ENCODE measurements at places on chromosomes 4 and X.
A peak's percentile ranks its signal among the peaks of the same experiment; 100 is the strongest.

DNA sequence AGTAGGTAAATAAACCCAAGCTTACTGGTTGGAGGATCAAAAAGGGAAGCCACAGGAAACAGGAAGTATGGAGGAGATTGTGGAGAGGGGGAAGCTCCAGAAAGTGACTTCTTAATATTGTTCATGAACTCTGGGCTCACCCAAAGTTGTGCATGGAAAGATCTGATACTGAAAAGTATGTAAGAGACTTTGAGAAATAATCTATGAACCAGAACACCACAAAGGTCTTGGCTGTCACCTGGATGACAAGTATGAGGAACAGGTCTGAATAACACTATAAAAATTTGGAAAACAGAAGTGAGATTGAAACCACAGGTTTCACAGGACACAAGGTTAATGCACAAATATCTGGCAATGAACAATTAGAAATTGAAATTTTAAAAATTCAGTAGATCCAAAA lies 567.4 kb downstream of the INPP4B start:
- no peak for DNase-seq

DNA sequence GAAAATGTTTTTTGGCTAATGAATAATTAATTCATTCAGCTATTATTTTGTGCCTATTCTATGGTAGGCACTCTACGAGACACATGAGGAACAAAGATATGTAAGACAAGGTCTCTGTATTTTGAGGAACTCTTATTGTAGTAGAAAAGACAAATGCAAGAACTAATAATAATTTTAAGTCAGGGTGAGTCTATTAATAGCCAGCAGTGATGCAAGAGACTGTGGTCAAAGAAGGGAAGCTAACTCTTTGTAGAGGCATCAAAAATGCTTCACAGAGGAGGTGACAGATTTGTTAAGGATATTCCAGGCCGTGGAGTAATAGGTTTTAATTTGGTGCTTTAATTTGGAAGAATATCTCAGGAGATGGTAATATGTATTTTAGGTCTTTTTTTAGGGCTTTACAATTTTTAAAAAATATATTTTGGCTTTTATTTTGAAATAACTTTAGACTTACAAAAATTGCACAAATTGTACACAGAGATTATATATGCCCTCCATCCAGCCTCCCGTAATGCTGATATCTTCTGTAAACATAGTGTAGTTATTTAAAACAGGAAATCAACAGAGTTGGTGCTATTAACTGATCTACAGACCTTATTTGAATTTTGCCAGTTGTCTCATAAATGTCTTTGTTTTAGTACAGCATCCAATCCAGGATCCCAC lies 48.1 kb downstream of the DCLK2 start:
- no peak for DNase-seq

GRCh38 chrX:13151828-13152517 lies 107.6 kb upstream of the FAM9C start:
- DNase-seq, result no peak

- DNase-seq, result no peak
Observed at GRCh38 chrX:151896734-151897474, 15.8 kb upstream of the MAGEA4 start.

- no peak for DNase-seq
Observed at GRCh38 chr4:20809812-20810211, 109.6 kb downstream of the PACRGL start.

- no peak for DNase-seq
Observed at GRCh38 chrX:1521459-1521956, 15.5 kb downstream of the P2RY8 start.

GRCh38 chr4:122205687-122206086 lies 53.6 kb downstream of the BLTP1 start:
- DNase-seq, result no peak

GRCh38 chr4:108777388-108777787 lies 14.5 kb upstream of the ETNPPL start:
- no peak for DNase-seq

- no peak for DNase-seq
Observed at GRCh38 chr4:85854546-85854945, 379.6 kb downstream of the ARHGAP24 start.

GRCh38 chrX:20362268-20363267 lies 95.9 kb upstream of the RPS6KA3 start:
- DNase-seq, result peak; percentile 3

DNA sequence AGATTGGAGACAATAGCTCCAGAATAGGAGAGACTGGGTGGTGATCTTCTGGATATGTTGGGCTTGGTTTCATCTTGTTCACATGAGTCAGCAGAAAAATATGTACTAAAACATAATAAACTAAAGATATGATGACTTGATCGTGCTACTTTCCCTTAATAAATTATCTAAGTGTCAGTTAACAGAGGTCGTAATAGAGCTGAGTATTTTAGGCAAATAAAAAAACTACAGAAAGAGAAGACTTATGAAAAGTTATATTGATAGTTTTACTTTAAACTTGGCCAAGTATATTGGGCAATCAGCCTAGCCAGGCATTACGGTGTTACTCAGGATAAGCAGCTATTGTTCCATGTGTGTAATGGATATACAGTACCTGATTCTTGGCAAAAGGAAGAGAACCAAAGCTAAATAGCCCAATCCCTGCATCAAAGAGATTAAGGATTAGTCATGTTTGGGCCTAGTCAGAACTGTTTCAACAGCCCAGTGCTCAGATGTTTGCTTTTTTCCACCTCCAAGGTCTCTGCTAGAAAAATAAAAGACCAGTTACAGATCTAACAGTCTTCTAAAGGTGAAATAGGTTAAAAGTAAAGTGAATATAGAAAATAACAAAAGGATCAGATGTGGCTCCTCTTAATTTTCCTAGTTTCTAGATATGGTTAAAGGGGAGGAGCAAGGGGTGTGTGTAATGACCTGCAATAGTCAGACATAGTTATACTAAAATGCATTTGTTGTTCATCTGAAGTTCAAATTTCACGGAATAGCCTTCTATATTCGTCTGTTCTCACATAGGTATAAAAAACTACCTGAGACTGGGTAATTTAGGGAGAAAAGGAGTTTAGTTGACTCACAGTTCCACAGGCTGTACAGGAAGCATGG lies 262.6 kb downstream of the ADGRL3 start:
- DNase-seq, result no peak

DNA sequence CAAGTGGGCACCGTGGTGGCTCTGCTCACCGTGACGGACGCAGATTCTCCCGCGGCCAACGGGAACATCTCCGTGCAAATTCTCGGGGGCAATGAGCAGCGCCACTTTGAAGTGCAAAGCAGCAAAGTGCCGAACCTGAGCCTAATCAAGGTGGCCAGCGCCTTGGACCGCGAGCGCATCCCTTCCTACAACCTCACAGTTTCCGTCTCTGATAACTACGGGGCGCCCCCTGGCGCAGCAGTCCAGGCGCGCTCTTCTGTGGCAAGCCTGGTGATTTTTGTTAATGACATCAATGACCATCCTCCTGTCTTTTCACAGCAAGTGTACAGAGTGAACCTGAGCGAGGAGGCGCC lies 2.7 kb downstream of the FAT4 start:
- no peak for DNase-seq

- DNase-seq, result peak; percentile 6
Observed at GRCh38 chrX:53481816-53482465, 47.8 kb upstream of the HSD17B10 start.

DNA sequence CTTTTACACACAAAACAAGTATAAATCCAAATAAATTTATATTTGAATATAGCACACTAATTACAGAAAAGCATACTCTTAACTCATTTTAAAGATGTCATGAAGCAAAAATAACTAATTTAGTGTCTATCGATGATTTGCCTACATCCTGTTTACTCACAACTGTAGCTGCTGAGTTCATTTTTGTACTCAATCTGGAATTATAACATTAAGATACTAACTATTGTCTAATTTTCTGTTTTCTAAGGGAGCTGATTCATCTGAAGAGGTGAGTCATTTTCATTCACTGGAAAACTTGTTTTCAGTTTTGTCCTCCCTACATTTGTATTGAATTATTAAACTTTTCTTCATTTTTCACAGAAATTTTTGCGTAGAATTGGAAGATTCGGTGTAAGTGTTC lies 3.7 kb downstream of the STATH start:
- no peak for DNase-seq

- DNase-seq, result no peak
Observed at GRCh38 chr4:82818664-82819662, 20.4 kb upstream of the SCD5 start.

Measured in right kidney (tissue), 9 donors.